ENCODE measurements at places on chromosomes 12 and 14.

- peak; percentile 29 for DNase-seq
Measured at GRCh38 chr12:81797100-81797499, 38.0 kb upstream of the PPFIA2 start.

DNA sequence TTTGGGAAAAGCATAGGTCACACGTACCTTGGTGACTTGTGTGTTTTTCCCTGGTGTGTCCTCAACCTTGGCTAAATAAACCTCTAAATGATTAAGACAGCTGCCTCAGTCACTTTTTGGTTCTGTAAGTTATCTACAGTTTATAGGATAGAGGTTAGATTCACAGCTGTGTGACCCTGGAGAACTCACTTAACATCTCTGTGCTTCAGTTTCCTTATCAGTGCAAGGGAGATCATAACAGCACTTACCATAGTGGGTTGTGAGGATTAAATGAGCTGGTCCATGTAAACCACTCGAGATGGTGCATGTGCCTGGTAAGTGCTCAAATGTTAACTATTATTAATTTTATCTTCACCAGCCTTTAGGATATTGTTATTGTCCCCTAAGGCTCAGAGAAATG, 35.4 kb upstream of the CHST11 start:
- no peak for DNase-seq

GRCh38 chr12:94112121-94112520, 36.3 kb upstream of the PLXNC1 start:
- DNase-seq = no peak

- peak; percentile 23 for DNase-seq
Measured at GRCh38 chr14:100159094-100159864, at the start of gene DEGS2. DEGS2 (minus strand) TSS chr14:100159645; CDS start chr14:100159587, 58 bp downstream.

DNA sequence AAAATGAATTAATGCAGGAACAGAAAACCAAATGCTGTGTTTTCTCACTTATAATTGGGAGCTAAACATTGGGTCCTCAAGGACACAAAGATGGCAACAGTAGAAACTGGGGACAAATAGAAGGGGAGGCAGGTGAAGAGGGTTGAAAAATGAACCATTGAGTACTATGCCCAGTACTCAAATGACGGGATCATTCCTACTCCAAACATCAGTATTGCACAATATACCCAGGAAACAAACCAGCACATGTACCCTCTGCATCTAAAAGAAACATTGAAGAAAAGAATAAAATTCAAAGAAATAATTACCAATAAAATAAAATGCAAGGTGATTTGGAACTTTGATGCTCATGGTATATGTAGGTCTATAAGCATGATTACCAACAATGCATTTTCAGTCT, 110.8 kb downstream of the LMO3 start:
- DNase-seq = no peak

GRCh38 chr12:112611908-112612307, 179.6 kb upstream of the RPH3A start:
- DNase-seq = no peak

DNA sequence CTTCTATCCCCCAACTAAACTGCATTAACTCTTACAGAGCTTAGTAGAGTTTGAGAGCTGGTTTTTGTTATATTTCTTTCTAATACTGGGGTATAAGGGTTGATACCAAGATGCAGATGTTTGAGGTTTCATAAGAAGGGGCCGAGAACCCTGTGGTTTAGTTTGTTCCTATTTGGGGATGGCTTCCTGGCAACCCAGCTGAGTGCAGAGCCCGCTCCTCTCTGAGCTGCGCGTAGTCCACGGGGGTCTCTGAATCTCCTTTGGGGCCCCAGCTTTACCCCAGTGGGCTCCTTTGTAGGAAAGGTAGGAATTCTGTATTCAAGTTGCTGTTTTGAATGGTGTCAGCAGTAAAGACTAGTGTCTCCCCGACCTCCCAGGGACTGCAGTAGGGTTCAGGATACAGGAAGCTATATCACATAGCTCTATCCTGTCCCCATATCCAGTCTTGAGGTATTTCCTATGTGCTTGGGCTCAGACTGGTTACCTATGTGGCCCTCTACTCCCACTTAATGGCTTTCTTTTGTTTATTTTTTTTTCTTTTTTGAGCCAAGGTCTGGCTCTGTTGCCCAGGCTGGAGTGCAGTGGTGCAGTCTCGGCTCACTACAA, 25.4 kb downstream of the PLXNC1 start:
- no peak for DNase-seq

- DNase-seq = no peak
Measured at GRCh38 chr12:113208041-113208934, 13.0 kb upstream of the TPCN1 start.

DNA sequence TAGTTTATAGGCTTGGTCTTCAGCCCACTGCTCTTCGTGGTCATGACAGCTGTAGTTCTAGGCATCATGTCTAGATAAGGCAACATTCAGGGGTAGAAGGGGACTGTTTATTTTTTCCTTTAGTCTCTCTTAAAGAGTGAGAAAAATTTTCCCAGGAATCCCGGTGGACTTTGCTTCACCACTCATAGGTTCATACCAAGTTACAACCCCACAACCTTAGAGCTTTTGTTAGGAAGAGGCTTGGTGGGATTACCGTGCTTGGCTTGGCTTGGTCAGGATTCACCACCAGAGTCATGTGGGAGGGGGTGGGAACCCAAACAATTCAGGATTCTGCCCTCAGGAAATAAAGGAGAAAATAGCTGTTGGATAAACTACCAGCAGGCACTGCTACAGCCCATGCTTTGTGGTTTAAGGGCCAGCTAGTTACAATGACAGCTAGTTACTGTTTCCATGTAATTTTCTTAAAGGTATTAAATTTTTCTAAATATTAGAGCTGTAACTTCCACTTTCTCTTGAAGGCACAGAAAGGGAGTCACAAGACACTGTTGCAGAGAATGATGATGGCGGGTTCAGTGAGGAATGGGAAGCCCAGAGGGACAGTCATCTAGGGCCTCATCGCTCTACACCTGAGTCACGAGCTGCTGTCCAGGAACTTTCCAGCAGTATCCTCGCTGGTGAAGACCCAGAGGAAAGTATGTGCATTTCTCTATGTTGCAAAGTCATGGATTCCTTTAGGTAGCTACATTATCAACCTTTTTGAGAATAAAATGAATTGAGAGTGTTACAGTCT, 25.9 kb upstream of the PAPLN start:
- DNase-seq = no peak

GRCh38 chr14:70192915-70193314, 4.2 kb upstream of the SLC8A3 start:
- DNase-seq = no peak

- DNase-seq = no peak
Measured at GRCh38 chr12:124531281-124531745, 36.1 kb downstream of the NCOR2 start.

GRCh38 chr12:124750787-124751471, 112.7 kb downstream of the SCARB1 start:
- peak; percentile 69 for DNase-seq

DNA sequence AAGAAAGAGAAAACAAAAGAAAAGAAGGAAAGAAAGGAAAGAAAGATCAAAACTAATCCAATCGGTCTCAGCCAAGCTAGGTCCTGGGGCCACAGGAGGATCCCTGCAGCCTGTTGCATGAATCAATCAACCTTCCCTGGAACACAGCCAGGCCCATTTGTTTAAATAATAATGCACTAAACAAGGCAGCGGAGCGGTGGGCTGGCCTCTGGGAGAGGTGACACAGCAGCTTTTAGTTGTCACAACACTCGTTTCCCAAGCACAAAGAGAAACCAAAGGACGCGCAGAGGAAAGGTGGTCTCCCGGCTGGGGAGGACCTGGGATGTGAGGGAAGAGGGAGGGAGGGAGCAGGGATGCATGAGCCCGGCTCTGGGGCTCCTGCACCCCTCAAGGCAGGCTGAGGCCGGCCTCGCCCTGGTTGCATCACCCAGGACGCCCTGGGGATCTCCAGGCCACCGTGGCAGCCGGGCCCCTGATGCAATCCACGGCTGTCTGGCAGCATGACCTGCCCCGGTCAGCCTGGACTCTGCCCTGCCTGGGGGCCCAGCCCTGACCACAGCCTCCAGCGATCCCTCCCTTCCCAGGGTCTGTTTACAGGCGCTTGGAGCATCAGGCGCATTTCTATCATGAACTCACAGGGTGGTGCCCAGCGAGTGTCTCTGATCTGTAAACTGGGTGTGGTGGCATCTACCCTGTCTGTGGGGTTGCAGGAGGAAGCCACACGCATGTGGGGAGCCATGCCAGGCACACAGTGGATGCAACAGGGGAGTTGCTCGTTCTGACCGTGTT, 32.5 kb downstream of the MMP17 start:
- peak; percentile 92 for DNase-seq

- no peak for DNase-seq
Measured at GRCh38 chr14:44168566-44168965, 338.5 kb downstream of the FSCB start.

- DNase-seq = no peak
Measured at GRCh38 chr12:101019667-101020066, 190.4 kb downstream of the SLC5A8 start.
